ENCODE measurements at places on chromosomes 1 and 21. TPM values are rescaled to one million over a fixed set of nuclear protein-coding genes. Genes with fewer than 3 reads are reported as not detected.

HP1BP3 gene
- 122 TPM for total RNA-seq

OR6N2 gene
- not detected for total RNA-seq

ARHGEF16 gene
- 31.5 TPM for total RNA-seq

FHAD1 gene
- total RNA-seq: 0.21 TPM

F11R gene
- 87.0 TPM for total RNA-seq

PTGFR gene
- 0.21 TPM for total RNA-seq

ITGB2 gene
- total RNA-seq: 9.1 TPM

C1QC gene
- total RNA-seq: 0.58 TPM
